ENCODE measurements at places on chromosomes 1 and 21.
A peak's percentile ranks its signal among the peaks of the same experiment; 100 is the strongest.

- DNase-seq: no peak
These were observed 42.0 kb upstream of the PADI1 start for GRCh38 chr1:17162941-17163340.

GRCh38 chr1:243364330-243364729, 108.5 kb downstream of the SDCCAG8 start:
- no peak for DNase-seq

- no peak for DNase-seq
These were observed 60.8 kb upstream of the KRTAP11-1 start for GRCh38 chr21:30942192-30942591.

DNA sequence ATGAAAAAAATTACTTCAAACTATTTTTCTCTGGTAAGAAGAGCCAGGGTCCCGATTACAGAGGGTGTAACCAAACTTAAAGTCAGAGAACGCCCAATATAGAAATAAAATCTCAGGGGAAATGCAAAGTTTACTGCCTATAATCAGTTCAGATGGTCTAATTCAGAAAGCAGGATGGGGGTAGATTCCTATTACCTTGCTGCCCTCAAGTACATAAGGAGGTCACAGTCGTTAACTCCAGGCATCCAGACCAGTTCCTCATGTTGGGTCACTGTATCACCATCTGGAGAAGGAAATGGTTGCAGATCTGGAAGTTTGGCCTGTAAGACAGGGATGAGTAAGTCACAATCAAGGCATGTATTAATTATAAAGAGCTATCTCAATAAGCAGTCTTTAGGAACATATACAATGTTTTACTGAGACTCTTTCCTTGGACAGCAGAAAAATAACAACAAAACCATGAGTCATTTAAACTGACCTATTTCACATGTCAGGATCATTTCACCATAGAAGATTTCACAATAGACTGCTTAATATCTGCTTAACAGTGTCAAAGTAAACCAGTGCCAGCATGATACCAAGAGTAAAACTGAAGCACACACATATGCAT, 179.4 kb downstream of the SLC45A1 start:
- no peak for DNase-seq

DNA sequence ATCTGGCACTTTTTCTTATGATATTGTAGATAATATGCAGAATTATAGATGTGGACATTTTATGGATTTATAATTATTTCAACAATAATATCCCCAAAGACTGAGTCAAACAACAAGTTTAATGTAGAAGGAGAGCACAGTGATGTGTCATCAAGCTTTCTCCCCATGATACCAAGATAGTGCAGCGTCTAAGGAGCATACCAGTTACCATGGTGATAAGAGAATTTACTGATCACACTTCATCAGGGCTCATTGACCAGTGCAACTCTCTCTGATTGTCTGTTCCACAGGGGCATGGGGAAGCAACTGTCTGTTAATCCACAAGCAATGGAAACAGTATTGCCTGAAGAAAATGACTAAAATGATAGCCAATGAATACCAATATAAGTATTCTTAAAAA, 209.6 kb upstream of the DPYD start:
- no peak for DNase-seq

GRCh38 chr1:32094746-32095521, 12.9 kb upstream of the KPNA6 start:
- peak; percentile 24 for DNase-seq

GRCh38 chr1:204756811-204757210, 71.3 kb upstream of the LRRN2 start:
- DNase-seq: no peak

GRCh38 chr1:246658567-246658966, 65.6 kb upstream of the SCCPDH start:
- no peak for DNase-seq

GRCh38 chr1:200535605-200536004, 84.9 kb downstream of the KIF14 start:
- peak; percentile 38 for DNase-seq

DNA sequence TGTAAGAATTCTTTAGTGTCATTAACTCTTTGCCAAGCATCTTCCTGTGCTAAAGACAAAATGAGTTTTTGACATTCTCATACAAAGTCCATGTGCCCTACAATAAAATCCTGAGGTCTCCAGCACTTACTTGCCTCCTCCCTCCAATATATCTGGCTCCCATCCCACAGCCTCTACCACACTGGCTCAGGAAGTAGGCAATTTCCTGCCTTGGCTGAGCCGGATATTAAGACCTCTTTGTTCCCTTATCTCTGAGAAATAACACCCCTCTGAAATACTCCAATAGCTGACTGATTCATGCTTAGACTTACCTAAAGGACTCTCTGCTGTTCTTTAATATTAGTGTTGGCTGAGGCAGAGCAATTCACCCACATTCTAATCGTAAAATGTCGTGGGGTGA, 37.6 kb upstream of the GORAB start:
- DNase-seq: peak; percentile 56

Data from colonic mucosa (tissue), 4 donors.